ENCODE measurements at places on chromosomes 13 and 19. TPM values are rescaled to one million over a fixed set of nuclear protein-coding genes. Genes with fewer than 3 reads are reported as not detected.

Gene NLRP5
- total RNA-seq, result not detected

Gene IFT88
- 23.6 TPM for total RNA-seq

Gene RUBCNL
- 3.3 TPM for total RNA-seq

DNA sequence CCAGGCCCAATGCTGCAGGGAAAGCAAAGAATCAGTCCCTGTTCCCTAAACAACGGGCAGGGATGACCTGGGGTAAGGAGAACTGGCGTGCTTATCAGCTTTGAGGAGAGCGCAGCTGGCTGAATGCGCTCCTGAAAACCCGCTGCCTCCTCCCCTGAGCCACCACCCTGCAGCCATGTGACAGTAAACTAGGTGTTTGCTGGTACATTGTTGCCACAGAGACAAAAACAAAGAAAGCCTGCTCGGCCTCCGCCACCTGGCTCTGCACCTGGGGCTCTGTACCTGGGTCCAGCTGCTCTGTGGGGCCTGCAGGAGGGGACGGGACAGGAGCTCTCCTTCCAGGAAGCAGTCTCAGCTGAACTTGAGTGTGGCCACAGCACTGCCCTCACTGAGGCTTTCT lies 21.8 kb downstream of the MCF2L start:
- DNase-seq, result no peak

GRCh38 chr13:79915114-79915811 lies 425.7 kb downstream of the SPRY2 start:
- DNase-seq, result no peak

DNA sequence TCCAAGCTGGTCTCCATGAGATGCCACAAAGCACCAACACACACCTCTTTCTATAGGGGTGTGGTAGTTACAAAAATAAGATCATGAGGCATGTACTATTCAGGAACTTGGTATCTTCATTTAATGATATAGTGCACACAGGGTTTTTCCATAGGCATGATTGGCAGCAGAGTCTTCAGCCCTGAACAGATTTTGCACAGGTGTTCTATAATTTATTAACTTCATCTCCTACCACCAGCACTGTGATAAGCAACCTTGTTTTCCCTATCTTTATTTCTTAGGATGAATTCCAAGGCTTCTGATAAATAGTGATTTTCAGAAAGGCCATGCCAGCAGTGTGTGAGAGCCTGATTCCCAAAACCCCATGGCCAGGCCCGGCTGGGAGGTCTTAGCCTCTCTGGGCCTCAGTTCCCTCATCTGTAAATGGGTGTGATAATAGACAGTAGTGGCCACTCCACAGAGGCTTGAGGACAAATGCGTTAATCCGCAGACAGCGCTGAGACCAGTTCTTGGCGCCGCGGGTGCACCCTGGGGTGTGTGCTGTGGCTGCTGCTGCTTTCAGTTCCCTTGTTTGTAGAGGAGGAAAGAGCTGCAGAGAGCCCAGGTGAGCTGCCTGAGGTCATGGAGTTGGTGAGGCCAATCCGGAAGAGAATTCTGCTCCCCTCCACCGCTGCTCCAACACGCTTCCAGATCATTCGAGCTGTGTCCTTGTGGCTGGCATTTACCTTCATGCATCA lies 33.1 kb downstream of the DHRS12 start:
- no peak for DNase-seq

DNA sequence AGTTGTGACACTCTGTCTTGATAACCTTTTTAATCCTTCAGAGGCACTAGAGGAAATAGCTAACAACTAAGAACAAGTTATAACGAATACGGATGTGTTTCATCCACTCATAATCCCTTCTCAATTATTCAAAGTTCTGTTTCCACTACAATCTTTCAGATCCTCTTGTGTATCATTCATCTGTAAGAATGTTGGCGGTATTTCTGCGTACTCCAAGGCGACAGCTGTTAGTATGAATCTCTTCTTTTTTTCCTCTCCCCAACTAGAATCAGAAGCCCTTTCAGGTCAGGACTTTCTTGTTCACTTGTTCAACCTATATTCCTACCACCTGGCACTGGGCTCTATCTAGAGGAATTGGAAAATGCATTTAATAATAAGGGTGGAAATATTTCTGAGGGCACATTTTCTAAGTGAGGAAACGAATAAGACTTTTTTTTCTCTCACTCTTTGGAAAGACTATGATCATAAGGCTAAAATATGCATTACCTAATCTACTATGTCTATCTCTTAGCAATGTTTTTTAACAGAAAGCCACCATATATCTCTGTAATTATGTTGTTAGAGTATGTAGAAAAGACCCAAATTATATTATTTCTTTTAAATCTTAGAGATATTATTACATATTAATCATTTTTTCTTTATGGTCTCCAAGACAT lies 492.9 kb downstream of the PCDH20 start:
- no peak for DNase-seq

- DNase-seq, result no peak
Observed at GRCh38 chr13:91406619-91407018, 8.2 kb downstream of the GPC5 start.
